Stimulated activated CD8-positive, alpha-beta memory T cell treated with anti-CD3 and anti-CD28 coated beads, Interleukin-2, amount 100 ng/mL, for 1 hour (primary cell): ENCODE measurements at places on chromosomes 4 and X.

DNA sequence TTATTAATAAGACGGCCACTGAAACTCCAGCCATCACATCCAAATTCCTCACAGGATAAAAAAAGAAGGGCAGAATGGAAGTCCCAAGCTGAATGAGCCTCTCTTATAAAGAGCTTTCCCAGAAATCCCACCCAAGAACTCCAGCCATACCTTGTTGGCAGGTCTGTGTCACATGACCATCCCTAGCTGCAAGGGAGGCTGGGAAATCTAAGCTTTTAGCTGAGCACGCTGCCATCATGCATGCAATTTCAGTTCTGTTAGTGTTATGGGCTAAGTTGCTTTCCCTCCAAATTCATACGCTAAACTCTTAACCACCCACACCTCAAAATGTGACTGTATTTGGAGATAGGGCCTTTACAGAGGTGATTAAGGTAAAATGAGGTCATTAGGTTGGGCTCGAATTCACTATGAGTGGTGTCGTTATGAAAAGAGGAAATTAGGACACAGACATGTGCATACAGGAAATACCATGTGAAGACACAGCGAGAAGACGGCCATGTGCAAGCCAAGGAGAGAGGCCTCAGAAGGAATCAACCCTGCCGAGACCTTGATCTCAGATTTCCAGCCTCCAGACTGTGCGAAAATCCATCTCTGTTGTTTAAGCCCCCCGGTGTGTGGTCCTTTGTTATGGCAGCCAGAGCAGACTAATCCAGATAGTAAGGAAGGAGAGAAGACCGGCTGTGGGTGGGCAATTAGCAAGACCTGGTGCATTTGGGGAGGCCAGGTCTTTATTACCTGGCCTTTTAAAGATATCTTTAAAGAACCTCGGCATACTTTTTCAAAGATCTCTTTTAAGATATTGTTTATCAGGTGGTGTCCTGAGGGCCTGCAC, 317.6 kb downstream of the BCOR start:
- DNase-seq = no peak

DNA sequence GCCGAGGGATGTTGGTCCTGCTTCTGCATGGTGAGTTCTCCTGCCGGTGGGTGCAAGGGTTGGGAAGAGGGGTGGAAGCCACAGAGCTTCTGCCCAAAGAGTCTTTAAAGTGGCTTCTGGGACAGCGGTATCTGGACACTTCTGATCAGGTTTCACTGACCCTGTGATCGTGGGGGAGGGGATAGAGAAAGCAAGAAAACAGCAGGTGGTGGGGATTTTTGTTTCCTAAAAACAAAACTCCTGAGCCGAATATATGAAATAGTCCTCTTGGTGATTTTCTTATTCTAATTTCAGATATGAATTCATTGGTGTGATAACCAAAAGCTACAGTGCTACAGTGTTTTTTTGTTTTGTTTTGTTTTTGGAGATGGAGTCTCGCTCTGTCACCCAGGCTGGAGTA, 754 bp downstream of the NYX start:
- no peak for DNase-seq

GRCh38 chr4:183872531-183872930, 32.6 kb upstream of the STOX2 start:
- DNase-seq = no peak

DNA sequence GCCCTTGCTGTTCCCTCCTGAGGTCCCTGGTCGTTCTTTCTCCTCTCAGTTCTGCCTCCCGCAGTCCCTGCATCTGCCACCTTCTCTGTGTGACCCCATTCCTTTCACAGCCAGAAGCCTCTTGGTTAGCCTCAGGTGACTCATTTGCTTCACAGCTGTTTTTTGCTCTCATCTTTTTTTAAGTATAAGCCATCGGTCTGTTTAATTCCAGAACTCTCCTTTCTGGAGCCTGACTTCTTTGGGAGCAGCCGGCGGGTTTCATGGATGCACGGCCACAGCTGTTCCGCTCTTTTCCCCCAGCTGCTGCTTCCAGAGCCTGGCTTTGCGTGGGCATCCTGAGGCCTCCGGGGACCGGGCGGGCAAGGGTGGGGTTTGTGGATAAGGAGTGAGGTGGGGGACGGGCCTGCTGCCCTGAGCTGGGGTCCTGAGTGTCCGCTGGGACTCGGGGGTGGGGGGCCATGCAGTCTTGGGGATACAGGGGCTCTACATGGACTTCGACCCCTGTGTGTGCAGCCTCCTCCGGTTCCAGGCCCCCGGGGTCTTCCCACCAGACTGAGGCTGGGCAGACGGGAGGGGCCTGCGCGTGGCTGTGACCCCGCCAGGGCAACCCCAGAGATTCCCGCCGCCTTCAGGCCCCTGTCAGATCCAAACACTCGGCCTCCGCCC, 46.7 kb downstream of the PCGF3 start:
- DNase-seq = no peak

DNA sequence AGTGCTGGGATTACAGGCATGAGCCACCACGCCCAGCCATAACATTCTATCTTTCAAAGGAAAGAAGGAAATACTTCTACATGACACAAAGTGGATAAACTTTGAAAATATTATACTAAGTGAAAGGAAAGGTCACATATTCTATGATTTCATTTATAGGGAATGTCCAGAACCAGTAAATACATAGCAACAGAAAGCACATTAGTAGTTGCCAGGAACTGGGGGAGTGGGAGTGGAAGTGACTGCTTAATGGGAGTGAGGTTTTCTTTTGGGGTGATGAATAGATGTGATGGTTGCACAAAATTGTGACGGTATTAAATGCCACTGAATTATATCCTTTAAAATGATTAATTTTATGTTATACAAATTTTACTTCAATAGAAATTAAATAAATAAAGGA, 95.7 kb upstream of the IL15 start:
- no peak for DNase-seq

DNA sequence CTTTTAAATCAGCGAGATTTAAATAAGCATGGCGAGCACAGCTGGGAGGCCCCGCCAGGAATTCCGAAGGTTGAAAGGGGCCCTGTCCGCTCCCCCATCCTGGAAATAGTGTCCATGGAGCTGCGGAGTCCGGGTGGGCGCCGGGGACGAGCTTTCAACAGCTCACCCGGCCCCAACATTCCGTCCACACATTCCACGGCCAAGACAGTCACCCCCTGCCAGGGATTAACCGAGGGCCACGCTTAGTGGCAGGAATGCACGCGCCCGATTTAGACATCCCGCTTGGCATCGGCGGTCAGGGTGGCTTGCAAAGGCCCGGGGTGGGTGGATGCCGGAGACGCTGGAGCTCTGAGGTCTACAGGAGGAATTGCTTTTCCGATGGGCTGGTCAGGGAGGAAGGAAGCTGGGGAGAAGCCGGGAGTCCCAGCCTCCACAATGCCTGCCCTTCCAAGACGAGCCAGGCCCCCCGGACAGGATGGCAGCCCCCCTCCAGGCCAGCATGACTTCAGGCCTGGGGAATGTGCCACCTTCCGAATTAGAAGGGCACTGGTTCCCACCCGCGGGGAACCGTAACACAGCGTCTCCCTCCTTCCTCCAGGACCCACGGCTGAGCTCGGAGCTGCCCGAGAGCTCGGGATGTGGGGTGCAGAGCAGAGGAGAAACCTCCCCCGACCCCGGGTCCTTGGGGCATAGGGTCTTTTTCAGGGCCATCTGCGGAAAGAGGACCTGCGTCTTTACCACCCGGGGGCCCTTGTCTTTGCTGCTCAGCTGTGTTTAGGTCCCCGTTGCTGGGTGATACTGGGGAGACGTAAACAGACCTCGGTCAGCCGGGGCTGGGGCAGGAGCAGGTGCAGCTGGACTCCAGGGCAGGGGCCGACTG, 26.9 kb upstream of the PPP2R3B start:
- no peak for DNase-seq

DNA sequence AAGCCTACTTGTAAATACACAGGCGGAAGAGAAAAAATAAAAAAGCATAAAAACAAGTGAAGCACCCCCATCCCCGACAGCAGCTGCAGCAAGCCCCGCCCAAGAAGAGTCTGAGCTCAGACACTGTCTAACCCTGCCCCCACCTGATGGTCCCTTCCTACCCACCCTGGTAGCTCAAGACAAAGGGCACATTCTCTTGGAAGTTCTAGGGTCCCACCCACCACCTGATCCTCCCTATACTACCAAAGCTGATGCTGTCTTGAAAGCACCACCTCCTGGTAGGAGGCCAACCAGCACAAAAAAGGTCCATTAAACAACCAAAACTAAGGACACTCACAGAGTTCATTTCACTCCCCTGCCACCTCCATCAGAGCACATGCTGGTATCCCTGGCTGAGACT, 308.2 kb downstream of the KLHL13 start:
- DNase-seq = no peak

DNA sequence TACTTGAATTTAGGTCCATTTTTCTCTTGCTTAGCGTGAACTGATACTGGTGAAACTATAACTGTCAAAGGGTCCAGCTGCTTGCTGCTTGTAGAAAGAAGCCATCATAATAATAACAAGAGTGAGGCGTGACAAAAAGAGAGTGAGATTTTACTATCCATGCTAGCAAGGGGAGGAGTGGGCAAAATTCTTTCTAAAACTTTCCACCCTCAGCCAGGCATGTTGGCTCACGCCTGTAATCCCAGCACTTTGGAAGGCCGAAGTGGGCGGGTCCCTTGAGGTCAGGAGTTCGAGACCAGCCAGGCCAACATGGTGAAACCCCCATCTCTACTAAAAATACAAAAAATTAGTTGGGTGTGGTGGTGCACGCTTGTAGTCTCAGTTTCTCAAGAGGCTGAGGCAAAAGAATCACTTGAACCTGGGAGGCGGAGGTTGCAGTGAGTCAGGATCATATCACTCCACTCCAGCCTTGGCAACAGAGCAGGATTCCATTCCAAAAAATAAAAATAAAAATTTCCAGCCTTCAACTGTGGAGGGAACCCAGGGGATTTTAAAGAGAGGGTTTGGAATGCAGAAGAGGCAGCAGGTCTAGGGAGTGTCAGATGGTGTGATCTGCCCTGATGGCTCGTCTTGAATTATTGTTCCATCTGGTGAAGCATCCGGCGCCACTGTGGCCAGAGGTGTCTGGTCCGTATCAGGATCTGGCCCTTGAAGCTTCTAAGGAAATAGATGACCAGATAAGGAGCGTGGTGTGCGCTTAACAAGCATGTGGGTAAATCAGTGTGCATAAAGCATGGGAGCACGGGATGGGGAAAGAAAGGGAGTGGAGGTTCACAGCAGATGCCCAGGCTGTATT, 51.8 kb downstream of the LRP2BP start:
- DNase-seq = no peak
